Sciatic nerve (tissue), 2 donors: ENCODE measurements at places on chromosomes 7 and 10.

DNA sequence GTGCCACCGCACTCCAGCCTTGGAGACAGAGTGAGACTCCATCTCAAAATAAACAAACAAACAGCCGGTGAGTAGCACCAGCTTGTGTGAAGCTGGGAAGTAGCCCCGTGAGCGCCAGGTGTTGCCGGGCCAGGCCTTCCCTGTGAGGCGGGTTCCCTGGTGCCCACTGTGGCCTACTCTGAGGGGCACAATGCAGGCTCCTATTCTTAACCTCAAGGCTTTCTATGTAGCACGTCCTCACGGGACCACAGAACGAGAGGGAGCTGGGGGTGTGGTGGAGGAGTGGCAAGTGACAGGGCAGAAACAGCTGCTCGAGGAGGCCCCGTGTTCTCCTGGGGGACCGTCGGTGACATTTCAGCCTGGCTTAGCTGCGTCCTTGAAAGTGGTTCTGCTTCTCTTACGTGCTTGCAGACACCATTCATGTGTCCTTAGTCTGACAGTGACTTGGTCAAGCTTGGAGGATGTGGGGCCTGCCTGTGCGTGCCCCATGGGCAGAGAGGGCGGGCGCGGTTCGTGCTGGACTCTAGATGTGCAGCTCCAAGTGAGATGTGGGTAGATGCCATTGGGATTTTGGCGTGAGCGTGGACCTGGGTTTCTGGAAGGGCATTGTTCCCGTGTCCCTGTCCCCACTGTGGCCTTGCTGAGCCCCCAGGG lies 116.6 kb downstream of the NKX6-2 start:
- DNase-seq: peak; percentile 56

- no peak for DNase-seq
Observed at GRCh38 chr10:2119316-2119715, 382.0 kb upstream of the ADARB2 start.

- no peak for DNase-seq
Observed at GRCh38 chr7:116786791-116787443, 75.5 kb upstream of the CAPZA2 start.

DNA sequence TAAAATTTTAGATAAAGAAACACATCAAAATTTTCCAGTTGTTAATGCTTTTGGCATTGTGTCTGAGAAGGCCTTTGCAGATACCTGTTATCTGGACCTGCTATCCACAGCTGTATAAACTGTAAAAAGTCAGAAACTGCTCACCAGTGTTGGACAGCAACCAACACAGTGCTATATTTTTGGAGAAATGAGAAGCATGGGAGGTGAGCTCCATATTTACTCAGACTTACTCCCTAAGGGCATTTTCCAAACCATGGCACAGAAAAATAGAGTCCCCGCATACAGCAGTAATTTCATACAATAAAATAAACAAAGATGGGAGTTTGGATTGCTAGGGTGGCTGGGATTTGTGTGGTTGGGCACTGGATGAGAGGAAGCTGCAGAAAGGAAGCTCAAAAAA lies 136.3 kb upstream of the GLI3 start:
- no peak for DNase-seq

DNA sequence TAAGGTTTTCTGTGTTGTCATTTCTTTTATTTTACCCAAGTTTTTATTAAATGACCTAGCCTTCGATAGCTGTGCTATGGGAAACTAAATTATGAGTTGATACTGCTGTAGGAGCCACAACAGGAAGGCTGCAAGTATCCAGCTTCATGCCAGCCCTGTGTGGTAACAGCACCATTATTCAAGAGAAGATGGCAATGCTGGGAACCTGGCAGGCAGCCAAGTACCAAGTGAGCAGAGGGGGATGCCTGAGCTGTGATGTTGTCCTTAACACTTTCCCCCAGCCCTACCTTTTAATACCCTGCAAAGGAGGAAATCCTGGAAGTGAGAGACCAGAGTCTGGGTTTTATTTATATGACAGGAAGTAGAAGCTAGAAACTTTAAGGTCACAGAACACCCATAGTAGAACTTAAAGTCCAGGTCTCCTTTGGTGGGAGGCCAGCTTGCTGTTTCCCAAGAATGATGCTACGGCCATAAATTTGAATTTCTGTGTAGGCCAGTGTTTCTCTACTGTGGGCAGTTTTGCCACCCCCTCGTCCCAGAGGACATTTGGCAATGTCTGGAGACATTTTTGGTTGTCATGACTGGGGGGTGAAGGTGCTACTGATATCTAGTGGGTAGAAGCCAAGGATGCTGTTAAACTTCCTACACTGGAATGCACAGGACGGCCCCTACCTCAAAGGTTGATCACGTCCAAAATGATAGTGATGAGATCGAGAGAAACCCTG lies 9.2 kb upstream of the ATXN7L1 start:
- DNase-seq: no peak

- DNase-seq: no peak
Observed at GRCh38 chr7:21507627-21508343, 35.1 kb upstream of the DNAH11 start.

- no peak for DNase-seq
Observed at GRCh38 chr7:121537031-121537430, 140.9 kb upstream of the FAM3C start.

DNA sequence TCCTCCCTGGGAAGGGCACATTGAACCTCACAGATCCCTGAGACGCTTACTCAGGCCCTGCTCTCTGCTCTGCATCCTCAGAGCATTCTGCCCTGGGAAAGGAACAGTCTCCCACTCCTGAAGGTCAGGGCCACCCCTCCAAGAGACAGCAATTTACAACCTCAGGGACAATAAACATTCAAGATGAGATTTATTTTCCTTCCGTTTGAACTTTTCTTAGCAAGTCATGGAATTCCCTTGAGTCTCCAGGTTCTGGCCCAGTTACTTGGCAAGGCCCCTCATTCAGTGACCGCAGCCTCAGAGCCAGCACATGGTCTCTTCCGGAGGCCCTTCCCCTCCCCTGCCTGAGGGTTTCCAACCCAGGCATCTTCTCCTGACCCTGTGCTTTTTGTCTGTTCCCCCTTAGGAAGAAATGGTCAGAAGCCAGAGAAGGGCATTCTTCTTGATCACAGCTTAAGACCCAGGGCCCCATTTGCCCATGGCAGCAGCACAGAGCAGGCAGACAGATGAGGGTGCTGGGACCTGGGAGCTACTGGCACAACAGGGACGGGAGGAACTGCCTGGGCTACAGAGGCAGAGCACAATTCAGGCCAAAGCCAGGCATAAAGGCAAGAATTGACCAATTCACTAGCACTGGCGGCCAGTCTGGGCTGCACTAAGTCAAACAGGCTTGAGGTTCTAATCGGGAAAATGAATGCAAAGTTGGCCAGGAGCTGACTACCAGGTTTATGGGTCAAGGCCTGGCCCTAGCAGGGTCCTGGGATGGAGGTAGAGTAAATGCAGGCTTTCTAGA lies 56.7 kb downstream of the VSTM4 start:
- no peak for DNase-seq

DNA sequence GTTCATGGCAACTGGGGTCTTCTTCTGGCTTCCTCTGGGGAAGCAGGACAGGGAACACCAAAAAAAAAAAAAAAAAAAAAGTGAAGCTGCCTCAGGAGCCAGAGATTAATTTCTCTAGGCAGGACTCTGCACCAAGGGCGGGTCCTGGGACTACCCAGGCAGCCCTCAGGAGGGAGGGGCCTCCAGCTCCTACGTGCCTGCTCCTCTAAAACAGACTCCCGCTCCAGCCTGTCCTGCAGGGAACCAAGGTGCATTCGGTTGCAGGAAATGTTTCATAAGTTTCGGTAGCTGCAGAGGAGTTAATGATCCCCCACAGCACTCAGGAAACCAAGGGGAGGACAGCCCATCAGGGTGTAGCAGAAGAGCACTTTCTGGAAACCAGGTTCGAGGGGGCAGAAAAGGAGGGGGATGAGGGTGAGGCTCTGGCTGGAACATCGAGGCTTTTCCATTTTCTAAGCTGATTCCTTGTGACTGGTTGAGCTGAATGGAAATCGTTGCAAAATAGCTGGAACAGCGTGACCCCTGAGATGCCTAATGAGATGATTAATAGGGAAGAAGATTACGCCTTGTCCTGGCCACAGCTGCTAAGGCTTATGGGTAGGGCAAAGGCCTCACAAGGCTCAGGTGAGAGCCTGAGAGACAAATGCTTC lies 84.2 kb downstream of the STRA8 start:
- DNase-seq: no peak
